ENCODE measurements at places on chromosomes 13 and 19.

DNA sequence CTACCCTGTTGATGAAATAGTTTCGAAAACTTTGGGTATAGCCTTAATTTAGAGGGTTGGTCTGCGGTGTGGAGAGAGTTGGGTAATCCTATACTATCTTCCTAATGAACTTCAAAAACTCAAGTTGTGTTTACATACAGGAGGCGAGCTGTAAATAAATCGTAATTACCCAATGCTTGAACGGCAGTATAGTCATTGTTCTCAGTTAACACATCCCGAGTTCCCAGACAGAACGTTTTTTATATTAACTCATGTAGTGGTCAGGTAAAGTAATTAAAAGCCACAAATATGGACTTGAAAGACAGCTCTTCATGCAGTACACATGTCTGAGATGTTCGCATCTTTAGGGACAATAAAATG, 1.5 kb downstream of the PDS5B start:
- DNase-seq, result no peak

DNA sequence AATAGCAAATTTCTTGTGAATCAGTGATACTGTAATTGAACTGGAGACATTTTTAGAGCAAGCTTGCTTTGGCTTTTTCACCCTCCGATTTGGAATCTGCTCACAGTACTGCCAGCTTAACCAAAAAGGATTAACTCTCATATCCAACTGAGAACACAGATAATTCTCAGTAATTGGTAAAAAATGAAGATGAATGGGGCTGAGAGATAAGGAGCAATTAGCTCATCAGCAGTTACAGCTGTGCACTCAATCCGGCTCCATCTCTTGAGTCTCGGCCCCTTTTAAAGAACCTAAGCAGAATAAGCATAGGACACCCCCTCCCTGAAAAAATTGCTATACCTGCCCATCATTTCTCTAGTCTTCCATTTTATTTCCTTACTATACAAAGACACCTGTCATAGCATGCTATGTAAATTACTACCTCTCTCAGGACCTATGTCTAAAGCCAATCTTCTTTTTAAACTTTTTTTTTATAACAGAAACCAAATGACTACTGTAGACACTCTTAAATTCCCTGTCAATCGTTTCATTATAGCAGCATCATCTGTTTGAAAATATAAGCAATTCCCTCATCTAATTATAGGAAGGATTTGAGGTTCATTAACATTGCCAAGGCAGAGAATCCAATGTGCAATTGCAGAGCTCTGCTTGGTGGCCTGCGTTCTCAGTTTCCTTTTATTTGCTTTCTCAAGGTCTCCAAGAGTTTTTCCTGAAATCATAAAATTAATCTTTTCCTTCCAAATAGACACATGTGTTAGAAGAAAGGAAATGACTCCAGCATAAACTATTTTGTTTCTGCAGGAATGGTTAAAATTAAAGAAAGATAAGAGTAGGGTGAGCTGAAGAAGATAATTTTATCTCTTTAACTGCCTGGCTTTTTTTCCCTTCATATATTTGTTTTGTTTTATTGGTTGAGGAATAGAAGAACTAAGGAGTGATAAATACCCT, 242.1 kb downstream of the DACH1 start:
- no peak for DNase-seq

GRCh38 chr19:52734331-52734892, 432 bp downstream of the ZNF611 start:
- no peak for DNase-seq

DNA sequence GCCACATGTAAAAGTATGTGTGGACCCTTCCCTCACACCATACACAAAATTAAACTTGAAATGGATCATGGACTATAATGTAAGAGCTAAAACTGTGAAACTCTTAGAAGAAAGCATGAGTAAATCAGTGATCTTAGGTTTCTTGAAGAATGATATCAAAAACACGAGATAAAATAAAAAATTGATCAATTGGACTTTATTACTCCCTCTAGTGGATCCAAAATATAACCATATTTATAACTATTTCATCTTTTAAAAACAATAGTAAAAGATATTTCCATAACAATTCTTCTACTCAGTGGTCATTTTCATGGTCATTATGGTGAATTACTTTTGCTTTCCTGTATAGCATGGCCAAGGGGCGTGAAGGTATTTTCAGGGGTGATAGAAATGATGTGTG, 174.6 kb upstream of the LSM14A start:
- DNase-seq, result no peak

- no peak for DNase-seq
Observed at GRCh38 chr13:48579165-48579918, 46.5 kb upstream of the RCBTB2 start.

GRCh38 chr13:73833325-73834070, 300.7 kb downstream of the KLF12 start:
- DNase-seq, result no peak

DNA sequence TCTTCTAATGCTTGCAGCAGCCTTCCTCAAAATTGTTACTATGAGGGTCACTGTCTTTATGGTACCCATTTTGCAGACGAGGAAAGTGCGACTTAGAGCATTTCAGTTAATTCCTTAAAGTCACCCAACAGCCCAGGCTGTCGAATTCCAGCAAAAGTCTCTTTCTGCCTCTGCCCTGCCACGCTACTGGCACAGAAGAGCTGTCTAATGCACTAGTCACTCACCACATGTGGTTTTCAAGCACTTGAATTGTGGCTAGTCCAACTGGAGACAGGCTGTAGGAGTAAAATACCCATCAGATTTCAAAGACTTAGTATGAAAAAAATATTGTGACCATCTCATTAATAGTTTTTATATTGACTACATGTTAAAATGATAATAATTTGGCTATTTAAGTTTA, 1.7 kb downstream of the FPR1 start:
- DNase-seq, result no peak
